ENCODE measurements at places on chromosomes 6 and 20. TPM values are rescaled to one million over a fixed set of nuclear protein-coding genes. Genes with fewer than 3 reads are reported as not detected.

DNA sequence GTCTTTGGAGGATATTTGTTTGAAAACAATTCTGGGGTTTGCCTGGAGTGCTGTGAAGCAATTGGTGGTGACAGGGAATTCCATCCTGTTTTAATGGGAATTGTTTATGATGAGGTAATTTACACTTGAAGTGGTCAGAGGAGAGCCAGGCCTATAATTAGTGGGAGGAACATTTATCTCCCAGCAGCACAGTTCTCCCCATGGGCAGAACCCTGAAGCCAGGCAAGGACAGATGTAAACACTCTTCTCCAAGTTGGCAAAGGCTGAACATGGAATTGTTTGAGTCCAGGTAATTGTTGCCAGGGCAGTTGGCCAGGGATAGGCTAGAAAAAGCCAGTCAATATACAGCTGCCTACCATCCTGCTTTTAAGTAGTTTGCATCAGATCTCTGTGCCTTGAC is 789.7 kb downstream of the FRK start:
- no peak for DNase-seq

- peak; percentile 67 for DNase-seq
Observed at GRCh38 chr20:62804627-62805154, at the start of gene OGFR. TSS of gene OGFR (plus strand) at chr20:62804835. CDS start at chr20:62804860, 25 bp downstream.

DNA sequence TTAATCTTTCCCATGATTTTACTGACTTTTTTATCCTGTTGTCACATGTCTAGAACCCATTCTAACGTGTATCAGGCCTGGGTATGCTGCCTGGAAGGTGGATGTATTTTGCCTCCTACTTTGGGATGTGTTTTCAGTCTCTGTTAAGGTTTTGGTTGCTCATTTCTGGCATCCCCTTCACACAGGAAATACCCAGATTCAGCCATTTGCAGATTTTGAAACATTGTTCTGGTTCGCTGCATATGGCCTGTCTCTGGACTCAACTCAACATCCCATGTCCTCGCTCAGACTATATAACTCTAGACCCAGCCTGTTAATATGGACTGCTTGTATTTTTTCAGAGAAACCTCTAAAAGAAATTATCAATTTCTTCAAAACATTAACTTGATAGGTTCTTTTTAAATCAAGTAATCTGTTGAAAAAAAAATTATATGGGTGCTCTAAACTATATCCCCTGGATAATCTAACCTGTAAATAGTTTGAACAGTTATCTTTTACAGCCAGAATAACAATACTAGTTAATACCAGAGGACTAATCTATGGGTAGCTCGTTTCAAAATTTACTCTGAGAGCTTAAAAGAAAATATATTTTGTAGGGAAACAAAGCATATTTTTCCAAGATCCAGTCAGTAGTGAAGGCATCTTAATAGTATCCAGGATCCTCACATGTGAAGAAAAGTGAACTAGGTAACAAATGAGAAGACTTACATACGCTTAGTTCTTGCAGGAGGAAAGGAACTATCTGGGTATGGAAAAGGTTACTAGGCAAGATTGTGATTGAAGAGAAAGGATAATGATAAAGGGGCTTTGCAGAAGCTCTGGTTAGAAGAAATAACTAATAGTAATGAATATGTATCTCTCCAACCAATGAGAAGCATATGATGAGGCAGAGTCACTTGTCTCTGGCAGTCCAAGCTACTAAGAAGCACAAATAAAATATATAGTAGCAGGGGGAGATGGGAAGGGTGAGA is 23.4 kb upstream of the HLA-DQB1 start:
- peak; percentile 15 for DNase-seq

GRCh38 chr6:38730140-38730862 is 15.2 kb downstream of the DNAH8 start:
- peak; percentile 20 for DNase-seq

- no peak for DNase-seq
Observed at GRCh38 chr6:155103816-155104366, 108.8 kb downstream of the TIAM2 start.

GRCh38 chr6:82493467-82493866 is 129.8 kb downstream of the TPBG start:
- DNase-seq = no peak

DNA sequence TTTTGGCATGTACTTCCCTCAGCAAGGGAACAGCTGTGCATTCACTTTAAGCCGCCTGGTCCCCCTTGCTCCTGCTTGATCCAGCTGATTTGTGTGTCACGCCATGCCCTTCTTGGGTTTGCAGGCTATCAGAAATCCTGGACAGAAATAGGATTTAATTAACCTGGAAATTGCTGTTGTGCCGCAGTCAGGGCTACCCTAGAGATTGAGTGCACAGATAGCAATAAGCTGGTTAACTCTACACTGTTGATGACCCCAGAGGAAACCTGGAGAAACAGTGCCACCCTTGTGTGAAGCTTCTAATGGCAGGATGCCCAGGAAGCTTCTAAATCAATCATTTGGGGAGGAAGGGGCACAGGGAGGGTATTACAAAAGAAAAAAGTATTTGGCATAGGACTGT is 199.0 kb downstream of the JARID2 start:
- DNase-seq = no peak

GRCh38 chr6:70338775-70339174 is 35.9 kb upstream of the COL9A1 start:
- DNase-seq = no peak

DNA sequence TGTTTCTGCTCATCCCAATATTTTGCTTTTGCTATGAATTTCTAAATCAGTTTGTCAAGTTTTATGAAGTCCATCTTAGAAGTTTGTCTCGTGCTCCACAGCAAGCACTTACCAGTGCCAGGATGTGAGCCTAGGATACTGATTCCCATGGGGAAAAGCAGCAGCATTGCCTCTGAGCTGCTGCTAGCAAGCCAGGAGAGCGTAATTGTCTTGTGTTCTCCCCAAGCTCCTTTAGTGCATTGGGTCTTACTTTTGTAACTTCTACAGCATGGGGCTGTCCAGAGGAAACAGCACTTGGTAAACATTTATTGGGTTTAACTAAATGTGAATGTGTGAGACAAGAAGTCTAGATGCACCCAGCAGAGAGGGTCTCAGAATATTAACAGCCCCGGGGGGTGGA is 76.1 kb downstream of the RNF182 start:
- DNase-seq = no peak

- no peak for DNase-seq
Observed at GRCh38 chr20:4193069-4193452, 177.7 kb upstream of the RNF24 start.

- DNase-seq = no peak
Observed at GRCh38 chr6:30304002-30304401, 22.7 kb upstream of the TRIM39 start.

DNA sequence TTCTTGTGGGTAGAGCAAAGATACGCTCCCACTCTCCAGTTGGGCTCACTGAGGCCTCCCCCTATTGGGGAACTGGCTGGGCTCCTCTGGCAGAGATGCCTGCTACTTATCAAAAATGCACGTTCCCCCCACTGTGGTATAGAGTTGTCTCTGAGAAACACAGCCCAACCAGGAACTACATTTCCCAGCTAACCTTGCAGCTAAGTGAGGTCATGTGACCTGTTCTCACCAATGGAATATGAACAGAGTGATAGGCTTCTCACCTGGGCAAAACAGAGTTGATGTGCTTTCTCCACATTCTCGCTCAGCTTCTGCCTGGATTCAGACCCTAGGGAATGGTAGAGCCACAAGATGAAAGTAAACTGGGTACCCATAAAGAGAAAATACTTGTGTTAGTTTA is 49.1 kb upstream of the PTPRT start:
- peak; percentile 1 for DNase-seq

DNA sequence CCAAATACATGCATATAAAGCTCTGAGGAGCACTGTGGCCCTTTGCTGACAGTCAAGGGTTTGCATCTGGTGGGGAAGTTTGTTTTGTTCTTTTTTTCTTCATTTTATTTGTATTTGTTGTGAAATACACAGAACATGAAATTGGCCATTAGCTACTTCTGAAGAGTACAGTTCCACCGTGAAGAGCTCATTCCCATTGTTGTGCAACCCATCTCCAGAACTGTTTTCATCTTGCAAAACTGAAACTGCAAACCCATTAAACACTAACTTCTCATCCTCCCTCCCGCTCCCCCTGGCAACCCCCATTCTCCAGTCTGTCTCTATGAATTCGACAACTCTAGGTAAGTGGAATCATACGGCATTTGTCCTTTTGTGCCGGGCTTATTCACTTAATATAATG is 231.3 kb downstream of the TFAP2C start:
- DNase-seq = no peak

DNA sequence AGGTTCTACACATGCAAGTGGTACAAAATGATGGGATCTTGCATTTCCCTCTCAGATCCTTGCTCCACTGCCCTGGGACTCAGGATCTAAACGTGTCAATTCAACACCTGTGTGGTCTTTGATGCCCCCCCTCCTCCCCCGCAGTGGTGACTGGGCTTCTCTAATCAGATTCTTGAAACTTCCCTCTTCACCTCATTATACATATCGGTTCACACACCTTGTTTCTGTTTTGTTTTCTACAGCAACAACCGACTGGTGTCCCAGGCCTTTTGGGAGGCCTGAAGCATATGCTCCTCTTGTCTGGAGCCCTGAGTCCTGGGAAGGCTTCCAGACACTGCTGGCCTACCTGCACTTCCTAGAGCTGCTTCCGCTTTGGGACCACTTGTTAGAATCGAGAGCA is 20.0 kb downstream of the SAMD3 start:
- DNase-seq = no peak

DNA sequence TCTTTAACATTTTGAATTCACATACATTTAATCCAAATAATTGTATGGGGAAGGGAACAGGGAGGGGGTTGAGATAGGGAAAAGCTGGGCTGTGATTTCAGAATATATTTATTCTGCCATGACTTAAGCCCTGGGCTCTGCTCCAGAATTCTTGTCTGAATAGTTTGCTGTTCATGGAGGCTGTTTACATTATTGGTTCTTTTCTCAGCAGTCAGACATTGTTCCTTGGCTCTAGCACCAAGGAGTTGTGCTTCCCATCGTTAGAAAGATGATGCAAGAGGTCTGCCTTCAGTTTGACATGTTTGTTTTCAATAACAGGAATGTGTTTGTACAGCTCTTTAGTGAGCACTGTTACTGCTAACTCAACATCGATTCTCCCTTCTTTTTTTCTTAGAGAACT is 198.8 kb upstream of the CDYL start:
- peak; percentile 96 for DNase-seq

- no peak for DNase-seq
Observed at GRCh38 chr6:17431581-17431980, 38.2 kb downstream of the CAP2 start.

DNA sequence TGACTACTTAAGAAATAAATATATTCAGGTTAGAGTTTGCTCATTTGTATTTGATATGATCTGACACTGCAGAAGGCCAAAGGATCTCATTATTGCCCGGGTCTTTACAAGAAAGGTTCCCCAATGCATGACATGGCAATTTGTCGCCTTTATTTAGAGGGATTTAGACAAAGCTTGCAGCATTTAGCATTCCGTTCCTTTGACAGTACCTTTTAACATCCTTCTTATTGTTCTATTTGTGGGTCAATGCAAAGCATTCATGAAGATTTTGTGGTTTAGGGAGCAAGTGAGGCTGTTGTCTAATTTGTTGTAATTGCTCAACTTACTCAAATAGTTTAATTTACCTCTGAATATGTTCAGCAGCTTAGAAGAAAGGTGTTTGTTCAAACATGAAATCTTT is 230.8 kb upstream of the FLRT3 start:
- no peak for DNase-seq

- DNase-seq = peak; percentile 91
Observed at GRCh38 chr20:23340524-23340923, 10.1 kb upstream of the NXT1 start.

DNA sequence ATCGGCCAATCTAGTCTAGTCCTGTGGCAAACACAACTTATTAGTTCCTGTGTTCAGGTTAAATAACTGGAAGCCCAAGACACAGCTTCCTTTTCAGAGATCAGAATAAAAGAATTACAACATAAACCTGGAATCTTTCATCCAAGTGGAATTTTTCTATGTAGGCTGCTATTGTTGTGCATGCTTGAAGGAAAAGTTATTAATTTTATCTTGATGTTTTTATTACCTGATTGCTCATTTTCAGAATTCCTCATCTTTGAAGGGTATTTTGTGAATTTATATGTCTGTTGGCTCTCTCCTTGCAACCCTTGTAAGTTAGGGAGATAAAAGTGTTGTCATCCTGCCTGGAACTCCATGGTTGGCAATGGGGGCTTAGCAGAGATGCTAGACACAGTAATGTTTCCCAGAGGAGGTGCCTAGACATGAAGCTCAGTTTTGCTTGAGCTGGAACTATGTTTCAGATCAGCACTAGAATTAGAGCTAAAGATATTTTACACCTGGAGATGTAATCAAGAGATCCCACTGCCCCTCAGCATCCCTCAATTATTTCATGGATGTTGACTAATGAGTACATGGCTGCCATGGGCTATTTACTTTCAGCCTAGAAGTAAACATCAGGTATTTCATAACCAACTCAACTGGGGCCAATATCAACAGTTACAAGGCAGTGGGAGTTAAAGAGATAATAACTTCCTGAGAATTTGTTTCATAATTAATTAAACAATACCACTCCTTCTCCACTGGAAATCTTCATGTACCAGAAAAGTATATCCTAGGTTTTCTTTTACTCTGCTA is 367.0 kb upstream of the MARCKS start:
- peak; percentile 23 for DNase-seq

GRCh38 chr20:16123623-16124022 is 449.6 kb downstream of the KIF16B start:
- no peak for DNase-seq

GRCh38 chr6:70124882-70125545 is 177.9 kb downstream of the COL9A1 start:
- no peak for DNase-seq

DNA sequence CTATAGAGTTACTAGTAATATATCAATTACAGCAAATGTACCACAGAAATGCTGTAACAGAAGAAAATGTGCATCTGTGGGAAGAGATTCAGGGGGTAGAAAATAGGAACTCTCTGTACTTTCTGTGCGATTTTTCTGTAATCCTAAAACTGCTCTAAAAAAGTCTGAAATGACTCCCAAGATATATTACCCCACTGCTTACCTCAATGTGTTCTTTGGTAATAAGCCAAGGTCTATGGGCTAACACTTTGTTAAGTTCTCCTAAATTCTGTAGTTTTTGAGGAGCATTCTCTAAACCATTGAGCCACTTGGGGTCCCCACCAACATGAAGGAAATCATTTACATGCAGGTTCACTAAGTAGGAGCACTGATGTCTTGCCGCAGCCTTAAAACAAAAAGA is 94.4 kb downstream of the SESN1 start:
- DNase-seq = no peak

The CLPSL2 gene
- total RNA-seq = not detected

The DZANK1 gene
- 0.40 TPM for total RNA-seq

The GRM1 gene
- total RNA-seq = under 0.01 TPM

The CST4 gene
- total RNA-seq = not detected

The PRSS35 gene
- total RNA-seq = not detected

The LHFPL5 gene
- not detected for total RNA-seq

The ERVFRD-1 gene
- total RNA-seq = under 0.01 TPM

The MUC22 gene
- total RNA-seq = not detected

The CALHM6 gene
- total RNA-seq = 2.6 TPM

The SCUBE3 gene
- total RNA-seq = 0.60 TPM

The BTN1A1 gene
- not detected for total RNA-seq

The MC3R gene
- not detected for total RNA-seq

The OXT gene
- not detected for total RNA-seq

The OR12D3 gene
- not detected for total RNA-seq

All from lung microvascular endothelial cell (primary cell).